ENCODE measurements at places on chromosomes 1 and 21. TPM values are rescaled to one million over a fixed set of nuclear protein-coding genes. Genes with fewer than 3 reads are reported as not detected.

ARHGEF10L gene
- total RNA-seq, result 23.9 TPM

- peak; percentile 31 for DNase-seq
Measured at GRCh38 chr1:61399199-61399598, 316.8 kb downstream of the NFIA start.

CADM3 gene
- 6.0 TPM for total RNA-seq

KCNK2 gene
- 64.3 TPM for total RNA-seq

DNA sequence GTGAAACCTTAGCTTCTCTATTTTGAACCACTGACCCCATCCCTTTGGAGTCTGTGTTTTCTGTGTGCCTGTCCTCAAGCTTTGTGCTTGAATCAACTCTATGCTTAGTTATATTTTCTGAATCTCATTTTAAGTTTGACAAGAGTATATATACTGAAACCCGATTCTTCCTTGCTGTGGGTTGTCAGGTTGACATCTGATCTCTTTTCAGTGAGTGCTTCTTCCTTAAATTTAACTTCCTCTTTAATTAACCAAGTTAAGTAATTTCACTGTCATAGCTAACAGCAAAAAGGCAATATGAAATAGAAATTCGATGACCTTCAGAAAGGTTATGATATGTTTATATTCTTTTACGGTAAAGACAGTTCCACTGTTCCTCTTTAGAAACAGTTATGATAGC, 69.4 kb downstream of the C1orf21 start:
- DNase-seq, result no peak

GRCh38 chr1:12407050-12407961, 177.5 kb downstream of the VPS13D start:
- DNase-seq, result peak; percentile 80

DNA sequence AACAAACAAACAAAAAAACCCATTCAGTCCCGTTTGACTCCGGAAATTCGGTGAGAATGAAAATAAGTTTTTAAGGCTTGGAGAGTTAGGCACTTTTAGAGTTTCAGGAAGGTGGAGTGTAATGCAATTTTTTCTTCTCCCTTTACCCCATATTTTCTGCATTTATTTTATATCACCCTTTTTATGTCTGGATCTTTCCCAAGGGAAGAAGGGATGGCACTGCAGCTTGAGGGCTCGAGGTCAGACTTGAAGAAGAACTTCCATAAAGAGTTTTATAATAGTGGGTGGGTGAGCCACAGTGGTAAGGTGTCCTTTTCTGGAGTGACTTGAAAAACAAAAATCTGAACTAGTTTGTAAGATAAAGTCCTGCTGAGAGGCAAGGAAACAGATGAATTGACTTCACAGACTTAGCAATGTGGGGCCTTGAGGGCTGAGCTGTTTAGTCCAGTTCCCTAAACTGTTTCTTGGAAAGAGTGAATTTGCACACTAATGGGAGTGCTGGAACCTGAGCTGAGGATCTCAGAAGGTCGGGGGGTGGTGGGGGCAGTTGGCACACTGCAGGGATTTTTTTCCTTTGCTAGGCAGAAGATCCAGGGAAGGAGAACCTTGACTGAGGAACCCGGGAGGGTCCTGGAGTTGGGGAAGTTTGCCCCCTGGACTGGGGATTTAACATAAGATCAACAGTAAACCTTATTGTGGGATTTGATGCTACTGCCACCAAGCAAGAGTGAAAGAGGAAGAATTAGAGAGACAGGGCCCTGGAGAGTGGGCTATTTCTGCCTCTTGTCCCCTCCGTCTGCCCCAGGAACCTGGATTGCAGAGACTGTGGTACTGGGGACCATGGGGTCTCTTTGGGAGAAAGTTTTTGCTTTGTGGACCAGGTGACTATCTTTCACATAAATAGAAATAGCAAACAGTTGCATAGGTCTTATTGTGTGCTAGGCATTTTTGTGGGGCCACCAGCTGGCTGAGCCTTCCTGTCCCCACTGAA, 1.8 kb upstream of the MEX3A start:
- DNase-seq, result no peak

DNA sequence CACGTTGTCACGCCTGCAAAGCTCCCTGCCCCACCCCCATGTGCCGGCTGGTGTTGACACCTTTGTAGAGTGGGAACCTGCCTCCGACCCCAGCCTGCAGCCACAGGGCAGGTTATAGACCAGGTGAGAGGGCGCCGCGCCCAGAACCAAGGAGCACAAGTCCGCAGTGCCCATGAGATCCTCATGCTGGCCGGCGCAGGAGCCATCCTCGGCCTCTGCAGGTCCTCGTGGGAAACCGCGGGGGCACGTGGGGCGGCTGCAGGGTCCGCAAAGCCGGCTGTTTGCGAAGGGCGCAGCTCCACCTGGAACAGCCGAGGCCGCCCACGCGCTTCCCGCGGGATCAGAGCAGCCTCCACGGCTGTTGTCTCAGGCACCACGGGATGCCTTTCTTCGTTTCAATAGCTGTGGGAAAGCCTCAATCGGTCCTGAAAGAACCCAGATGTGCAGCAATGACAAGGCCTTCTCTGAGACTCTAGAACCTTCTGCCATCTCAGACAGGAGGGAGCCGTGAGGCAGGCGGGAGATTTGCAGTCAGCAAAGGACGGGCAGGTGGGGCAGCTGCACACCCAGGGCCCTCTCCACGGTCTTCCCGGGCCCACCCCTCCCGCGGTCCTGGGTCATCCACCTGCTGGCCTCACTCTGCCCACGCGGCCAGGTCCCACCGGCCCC, 29.9 kb downstream of the POFUT2 start:
- no peak for DNase-seq

All from fibroblast of the aortic adventitia (primary cell).